Activated CD4-positive, alpha-beta T cell treated with anti-CD3 and anti-CD28 coated beads, Interleukin-2, amount 50 U/mL, for 1 hour (primary cell): ENCODE measurements at places on chromosomes 2 and 18.

- no peak for DNase-seq
Observed at GRCh38 chr2:10390369-10390801, 57.7 kb downstream of the ODC1 start.

DNA sequence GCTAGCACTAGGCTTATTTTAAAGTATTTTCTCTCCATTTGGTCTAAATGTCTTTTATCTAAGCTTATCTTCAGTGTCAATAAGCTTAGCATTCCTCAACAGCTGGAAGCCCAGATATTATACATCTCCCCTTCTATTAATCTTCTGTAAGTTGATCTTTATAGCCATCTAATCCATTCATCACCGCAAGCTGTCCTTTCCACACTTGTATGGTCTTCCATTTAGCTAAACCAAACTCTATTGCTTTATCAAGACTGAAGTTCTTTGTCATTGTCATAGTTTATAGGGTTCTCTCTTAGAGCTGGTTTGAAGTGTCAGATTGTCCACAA lies 101.3 kb upstream of the GPR45 start:
- DNase-seq: no peak

DNA sequence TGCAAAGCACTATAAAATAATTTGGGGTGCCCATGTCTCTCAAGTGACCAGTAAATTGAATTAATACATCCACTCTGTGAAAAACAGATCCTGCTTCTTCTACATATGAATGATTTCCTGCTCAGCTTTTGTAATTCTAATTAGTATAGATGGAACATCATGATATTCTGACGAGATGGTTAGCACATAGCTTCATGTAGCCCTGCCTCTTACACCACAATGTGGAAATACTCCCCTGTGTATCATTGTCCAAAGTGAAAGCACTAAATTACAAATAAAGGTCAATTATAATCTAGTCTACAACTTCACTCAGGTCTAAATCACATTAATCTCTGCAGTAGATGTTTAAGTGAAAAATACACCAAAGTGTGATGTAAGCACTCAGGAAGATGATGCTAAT lies 32.9 kb upstream of the SYT4 start:
- no peak for DNase-seq

DNA sequence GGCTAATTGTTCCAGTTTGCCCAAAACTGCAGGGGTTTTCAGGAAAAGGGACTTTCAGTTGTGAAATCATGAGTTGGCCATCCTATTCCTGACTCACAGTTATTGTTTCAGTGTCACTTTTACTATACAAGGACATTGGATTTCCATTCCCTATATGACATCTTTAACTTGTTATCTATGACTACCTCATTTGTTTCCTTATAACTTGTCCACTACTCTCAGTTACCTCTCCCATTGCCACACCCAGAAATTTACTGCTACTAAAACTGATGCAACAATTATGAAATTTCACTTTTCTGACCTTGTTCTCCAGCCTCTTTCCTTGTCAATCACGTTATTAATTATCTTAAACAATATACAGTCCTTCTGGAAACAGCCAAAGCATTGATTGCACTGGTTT lies 116.5 kb upstream of the ZNF804A start:
- DNase-seq: no peak

- no peak for DNase-seq
Observed at GRCh38 chr2:25821225-25822056, 56.8 kb downstream of the ASXL2 start.

- no peak for DNase-seq
Observed at GRCh38 chr2:128466376-128466775, 147.7 kb upstream of the HS6ST1 start.

DNA sequence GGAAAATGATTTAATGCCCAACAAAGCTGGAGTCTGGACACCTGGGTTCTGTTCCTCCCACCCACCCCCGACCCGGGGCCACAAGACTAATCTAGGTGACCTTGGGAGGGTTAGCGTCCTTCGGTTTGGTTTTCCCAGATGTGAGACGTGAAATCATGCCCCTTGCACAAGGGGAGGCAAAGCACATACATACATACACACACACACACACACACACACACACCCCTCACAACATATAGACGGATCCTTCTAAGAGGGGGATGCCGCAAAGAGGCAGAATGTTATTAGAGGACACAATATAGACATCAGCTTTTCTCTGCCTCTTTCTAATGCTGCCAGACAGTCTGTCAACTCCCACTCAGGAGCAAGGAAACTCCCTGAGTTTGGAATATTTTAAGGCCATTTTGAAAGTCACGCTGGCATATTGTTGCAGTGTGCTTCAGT lies 616 bp upstream of the RBMS1 start:
- DNase-seq: no peak

GRCh38 chr2:167745667-167746066 lies 501.7 kb downstream of the STK39 start:
- no peak for DNase-seq

DNA sequence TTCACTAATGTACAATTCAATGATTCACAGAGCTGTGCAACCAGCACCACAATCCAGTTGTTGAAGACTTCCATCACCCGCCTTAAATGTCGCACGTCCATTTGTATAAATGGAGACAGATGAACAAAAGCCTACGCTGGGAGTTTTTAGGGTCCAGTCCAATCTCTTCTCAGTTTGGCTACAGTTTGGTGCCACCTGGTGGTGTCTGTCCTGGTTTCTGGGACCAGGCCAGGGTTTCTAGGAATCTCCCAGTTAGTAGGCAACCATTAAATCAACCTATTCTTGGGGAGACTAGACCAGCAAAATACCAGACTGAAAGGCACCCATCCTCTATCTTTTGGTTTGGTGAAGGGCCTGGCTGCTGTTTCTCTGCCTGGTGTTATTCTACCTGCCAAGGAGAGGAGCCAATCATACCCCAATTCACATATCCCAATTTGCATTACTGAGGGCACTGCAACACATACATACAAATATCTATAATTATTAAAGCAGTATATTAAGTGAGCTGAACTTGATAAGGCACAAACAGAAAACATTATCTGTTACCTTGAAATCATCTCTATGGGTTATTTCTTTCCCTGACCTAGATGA lies 3.2 kb upstream of the DDX1 start:
- peak; percentile 16 for DNase-seq

DNA sequence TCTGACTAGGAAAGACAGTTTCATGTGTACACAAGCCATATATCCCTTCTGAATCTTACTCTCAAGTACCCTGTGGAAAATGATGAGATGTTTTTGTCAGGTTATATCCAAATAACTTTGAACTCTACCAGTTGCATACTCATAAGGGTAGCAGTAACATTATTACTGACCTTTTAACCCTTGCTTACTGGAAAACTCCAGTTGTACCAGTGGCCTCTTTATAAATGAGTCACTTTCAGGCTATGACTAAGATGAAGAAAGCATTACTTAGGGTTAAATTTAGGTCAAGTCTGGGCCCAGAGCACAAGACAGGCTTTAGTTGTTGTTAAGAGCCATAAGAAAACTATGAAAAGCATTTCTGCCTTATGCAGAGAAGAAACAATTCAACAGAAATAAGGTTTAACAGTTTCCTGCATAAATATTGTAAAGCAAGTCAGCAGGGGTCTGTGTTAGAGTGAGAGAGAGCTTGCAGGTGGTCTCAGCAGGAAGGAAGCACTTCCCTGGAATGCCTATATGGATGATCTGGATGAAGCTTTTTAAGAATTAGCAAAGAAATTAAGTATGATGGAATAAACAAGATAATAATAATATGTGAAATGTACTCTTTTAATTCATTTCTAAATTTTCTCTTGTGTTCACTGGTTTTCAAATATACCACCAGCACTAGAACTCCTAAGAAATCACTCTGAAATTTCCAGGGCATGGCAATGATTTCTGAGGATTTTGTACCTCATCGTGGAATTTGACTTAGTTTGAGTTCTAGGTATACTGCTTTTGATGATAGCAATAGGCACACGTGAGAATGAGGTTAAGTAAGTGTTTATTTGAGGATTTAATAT lies 126.6 kb downstream of the UBE2E3 start:
- DNase-seq: no peak

DNA sequence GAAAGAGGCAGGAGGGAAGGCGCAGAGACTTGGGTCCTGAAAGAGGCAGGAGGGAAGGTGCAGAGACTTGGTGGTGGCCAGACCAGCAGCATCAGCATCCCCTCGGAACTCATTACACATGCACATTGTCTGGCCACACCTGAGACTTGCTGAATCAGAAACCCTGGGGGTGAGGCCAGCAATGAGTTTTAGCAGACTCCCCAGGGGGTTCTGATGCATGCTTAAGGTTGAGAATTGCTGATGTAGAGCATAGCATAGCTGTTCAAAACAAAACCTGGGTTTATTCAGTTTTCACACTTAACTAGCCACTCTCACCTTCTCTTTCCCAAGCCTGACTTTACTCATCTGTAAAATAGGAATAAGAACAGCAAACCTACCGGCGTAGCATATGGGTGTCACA lies 122.9 kb downstream of the MRO start:
- no peak for DNase-seq

GRCh38 chr2:202545931-202546330 lies 88.8 kb upstream of the FAM117B start:
- DNase-seq: no peak

GRCh38 chr2:18907508-18907907 lies 318.1 kb upstream of the NT5C1B start:
- no peak for DNase-seq

- DNase-seq: no peak
Observed at GRCh38 chr2:39107724-39108273, 13.1 kb downstream of the SOS1 start.

DNA sequence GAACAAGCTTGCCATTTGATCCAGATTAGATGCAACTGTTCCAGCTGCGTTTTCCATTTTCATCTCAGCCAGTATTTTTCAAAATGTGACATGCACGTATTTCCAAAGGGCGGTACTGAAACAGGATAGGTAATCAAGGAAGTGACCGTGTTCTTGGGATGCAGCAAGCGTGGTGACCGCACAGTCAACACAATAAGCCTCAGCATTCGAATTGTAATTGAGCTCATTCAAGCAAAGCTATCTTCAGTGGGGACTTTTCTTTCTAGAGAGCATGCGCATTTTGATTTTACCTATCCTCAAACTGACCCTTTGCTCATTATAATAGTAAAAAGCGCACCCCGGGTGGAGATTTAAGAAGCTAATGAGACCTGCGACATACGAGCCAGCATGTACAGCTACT lies 3.4 kb upstream of the ALPP start:
- no peak for DNase-seq

- no peak for DNase-seq
Observed at GRCh38 chr2:42098571-42099437, 51.0 kb downstream of the PKDCC start.

- no peak for DNase-seq
Observed at GRCh38 chr2:237459741-237460174, 27.3 kb upstream of the MLPH start.

- no peak for DNase-seq
Observed at GRCh38 chr2:99386011-99386410, 48.8 kb downstream of the EIF5B start.

DNA sequence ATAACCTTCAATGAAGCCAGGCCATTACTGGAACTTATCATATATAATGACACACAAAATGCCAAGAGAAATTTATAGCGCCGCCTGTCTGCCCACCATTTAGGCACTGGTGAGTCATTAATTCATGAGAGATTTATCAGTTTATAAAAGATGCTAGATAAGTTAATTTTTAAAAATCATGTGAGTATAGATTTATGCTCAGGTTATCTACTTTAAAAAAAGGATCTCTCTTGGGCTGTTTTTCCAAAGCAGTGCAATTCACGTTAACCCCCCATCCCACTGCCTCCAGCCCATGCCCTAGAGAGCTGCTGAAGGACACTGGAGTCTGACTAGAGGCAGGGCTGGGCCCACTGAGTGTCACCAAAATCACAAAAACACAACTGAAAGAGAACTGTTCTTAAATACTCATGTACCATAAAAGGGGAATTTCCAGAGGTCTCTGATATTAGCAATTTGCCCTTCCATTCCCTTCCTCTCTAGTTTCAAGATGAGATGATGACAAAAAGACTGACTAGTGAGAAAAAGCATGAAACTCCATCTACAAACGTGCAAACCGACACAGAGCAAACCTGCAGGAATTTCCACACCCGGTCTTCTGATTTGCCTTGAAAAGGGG lies 160.8 kb downstream of the BCL2 start:
- peak; percentile 19 for DNase-seq

GRCh38 chr2:43178602-43179542 lies 47.5 kb downstream of the ZFP36L2 start:
- peak; percentile 50 for DNase-seq
